ENCODE measurements at places on chromosomes 3 and 15.

DNA sequence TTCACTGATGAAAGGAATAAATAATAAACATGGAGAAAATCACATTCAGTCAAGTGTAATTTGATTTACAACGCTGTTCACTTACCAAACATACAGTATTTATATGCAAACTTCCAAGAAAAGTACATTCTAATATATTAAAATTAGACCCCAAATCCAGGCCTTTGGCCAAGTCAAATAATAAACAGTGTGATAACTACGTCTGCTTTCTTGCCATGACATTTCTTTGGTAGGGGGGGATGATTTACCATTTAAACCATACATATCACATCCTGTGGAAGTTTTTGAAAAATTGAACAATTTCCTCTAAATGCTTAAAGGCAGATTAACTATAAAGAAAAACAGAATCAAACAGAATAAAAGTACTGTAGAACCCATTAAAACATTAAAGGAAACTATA lies 368.2 kb upstream of the WNT5A start:
- no peak for DNase-seq

DNA sequence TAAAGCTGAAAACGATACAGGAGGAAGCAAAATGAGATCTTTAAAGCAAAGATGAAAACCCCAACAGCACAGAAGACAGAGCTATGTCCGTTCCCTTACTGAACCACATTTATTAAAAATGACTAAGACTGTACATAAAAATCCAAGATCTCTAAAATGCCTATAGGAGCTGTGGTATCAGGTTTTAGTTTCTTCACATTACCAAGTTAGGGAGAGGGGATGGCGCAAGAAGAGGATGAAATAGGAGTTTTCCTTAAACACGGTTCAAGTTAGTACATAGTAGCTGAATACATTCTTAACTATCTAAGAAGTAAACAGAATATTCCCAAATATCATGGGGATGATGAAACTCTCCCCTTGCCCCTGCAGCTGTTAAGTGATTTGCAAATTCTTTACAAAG lies 6.3 kb downstream of the EOMES start:
- no peak for DNase-seq

GRCh38 chr15:91271565-91272153 lies 171.6 kb downstream of the SV2B start:
- DNase-seq: peak; percentile 61

DNA sequence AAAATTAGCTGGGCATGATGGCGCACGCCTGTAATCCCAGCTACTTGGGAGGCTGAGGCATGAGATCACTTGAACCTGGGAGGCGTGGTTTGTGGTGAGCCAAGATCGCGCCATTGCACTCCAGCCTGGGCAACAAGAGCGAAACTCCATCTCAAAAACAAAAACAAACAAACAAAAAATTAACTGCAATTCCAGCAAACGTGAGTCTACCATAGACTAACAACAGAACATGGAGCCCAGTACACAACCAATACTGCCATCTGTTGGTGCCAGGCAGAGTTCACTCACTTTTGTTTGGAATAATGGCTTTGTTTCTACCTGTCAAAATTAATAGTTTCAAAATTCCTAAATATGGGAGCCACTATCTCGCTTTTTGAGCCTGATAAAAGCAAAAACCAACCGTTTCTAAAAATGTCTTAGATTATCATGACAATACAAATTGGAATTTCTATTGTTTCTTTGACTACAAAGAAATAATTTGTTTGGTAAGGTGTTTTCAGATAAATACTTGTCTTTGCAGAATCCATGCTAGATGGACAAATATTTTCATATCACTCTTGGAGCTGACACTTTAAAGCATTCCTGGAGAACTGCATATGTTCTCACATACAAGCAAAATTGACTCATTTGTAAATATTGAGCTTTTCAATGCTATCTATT lies 45.0 kb downstream of the GPR176 start:
- DNase-seq: no peak

- DNase-seq: no peak
Measured at GRCh38 chr15:65110676-65111292, 4.2 kb downstream of the UBAP1L start.

- no peak for DNase-seq
Measured at GRCh38 chr3:130900959-130901358, 7.1 kb downstream of the ATP2C1 start.

DNA sequence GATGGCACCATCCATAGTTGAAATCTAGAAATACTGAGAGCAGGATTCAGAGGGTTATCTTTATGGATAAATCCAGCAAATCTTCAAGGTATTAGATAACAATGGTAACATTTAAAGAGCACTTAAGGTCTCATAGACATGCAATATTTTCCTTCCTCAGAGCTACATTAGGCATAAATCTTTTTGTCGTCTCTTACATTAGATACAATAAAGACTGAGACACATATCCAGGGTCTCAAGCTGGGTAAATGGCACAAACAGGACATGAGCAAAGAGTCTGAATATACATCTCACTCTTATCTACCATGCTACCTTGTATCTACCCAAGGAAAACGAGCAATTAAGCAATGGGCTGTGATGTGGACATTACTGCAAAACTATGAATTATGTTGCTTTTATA lies 927.3 kb upstream of the EPHA6 start:
- DNase-seq: no peak

DNA sequence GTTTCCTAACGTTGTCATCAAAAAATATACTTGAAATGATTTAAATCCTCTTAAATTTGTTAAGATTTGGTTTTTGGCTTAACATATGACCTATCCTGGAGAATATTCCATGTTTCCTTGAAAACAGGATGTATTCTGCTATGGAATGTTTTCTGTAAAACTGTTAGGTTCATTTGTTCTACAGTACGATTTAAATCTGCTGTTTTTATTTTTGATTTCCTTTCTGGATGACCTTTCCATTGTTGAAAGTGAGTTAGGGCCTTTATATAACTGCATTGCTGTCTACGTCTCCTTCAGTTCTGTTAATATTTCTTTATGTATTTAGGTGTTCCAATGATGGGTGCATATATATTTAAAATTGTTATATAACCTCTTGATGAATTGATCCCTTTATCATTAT lies 465.3 kb upstream of the ALCAM start:
- DNase-seq: no peak

DNA sequence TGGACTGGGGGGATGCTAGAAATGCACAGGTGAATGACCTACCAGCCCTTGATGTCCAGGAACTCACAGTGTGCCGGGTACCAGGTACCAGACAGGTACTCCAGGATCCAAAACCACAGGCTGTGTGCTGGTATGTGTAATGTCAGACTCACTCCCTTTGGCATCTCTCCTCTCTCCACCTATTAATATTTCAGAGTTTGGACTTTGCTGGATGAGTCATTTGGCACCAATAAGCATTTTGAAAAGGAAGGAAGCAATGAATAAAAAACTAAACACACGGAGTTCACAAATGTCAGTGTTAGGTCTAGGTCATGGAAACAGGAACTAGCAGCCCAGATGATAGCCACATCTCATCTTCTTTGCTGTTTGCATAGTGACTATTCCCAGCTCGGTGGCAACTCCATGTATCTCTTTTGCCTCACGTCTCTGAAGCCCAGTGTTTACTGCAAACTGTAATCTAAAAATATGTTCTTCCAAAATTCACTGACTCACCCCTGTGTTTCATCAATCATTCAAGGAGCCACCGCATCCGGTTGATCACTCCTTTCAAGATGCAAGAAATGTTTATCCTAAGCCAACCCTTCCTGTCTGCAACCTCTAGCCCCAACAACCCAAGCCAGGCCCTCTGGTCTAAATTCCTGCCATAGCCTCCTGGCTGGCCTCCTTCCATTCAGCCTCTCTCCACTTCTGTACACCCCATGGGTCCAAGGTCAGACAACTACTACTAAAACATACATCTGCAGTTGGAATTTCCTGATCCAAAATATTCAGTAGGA lies 8.4 kb downstream of the ITGB5 start:
- no peak for DNase-seq

GRCh38 chr3:186035277-186035676 lies 73.6 kb downstream of the ETV5 start:
- no peak for DNase-seq

DNA sequence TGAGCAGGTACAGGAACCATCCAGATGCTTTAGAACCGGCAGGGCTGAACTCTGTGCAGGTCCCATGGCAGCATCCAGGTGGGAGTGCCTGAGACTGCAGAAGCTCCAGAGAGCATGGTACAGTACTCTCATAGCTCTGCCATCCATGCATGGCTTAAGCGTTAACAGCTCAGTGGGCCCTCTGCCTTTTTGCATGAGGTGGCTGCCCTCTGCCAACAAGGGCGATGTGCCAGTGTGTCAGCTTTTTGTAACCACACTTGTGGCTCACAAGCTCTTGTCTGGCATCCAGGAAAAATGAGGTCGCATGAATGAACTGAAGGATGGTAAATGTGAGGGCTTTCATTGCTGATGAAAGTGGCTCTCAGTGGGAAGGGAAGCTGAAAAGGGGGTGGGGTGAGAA lies 950.1 kb downstream of the DIPK2A start:
- DNase-seq: no peak

- DNase-seq: no peak
Measured at GRCh38 chr3:17179381-17180205, 294.8 kb downstream of the PLCL2 start.

- DNase-seq: no peak
Measured at GRCh38 chr15:58046467-58046866, 19.0 kb downstream of the ALDH1A2 start.

- no peak for DNase-seq
Measured at GRCh38 chr3:148937467-148938255, 53.7 kb upstream of the GYG1 start.

DNA sequence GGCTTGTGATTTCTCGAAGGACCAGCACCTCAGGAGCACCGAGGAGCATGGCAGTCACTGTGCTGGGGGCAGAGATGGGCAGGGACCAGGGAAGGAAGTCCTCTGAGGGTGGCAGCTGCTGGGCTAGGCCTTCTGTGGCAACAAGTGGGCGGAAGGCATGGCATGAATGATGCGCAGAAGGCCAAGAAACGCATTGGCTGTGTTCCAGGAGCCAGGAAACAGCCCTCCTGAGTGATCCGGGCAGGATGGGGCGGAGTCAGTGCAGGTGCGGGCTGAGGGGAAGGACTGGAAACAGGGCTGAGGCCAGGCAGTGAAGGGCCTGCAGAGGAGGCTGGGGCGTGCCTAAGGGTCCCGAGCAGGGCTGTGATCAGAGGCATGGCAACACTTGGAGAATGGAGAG lies 23.6 kb downstream of the MRPS11 start:
- DNase-seq: no peak

DNA sequence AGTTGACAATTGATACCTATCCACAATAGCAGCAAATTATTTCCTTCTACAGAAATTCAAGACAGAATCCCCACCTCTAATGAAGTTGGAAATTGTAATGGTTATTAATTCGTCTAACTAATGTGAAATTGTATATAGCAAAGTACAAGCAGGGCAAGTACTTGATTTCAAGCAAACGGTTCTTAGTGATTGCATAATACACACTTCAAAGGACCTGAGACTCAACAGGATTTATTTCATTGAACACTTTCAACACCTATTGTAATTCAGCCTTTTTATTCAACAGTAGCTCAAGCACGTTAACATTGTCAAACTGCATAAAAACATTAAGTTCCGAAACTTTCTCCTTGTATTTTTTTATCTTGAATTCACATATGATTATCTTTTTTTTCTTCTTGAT lies 40.2 kb upstream of the AGTR1 start:
- no peak for DNase-seq

- peak; percentile 48 for DNase-seq
Measured at GRCh38 chr15:65887565-65887964, 18.3 kb downstream of the RAB11A start.

DNA sequence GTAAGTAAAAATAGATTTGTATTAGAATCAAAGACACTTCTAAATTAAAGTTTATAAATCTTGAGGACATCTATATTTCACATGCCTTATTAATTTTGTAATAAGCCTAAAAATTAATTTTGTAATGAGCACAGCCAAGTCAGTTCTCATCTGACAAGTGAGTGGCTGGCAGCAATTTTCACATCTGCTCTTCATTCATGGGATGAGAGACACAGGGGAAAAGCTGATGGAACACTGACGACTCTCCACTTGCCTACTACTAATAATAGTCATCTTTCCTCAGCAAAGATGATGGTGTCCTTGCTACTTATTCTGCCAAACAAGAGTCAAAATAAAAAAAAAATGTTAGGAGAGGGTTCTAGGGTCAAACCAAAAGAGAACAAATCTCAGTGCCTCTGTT lies 14.4 kb upstream of the CMSS1 start:
- no peak for DNase-seq

- no peak for DNase-seq
Measured at GRCh38 chr15:52653431-52653964, 25.7 kb downstream of the ATOSA start.

DNA sequence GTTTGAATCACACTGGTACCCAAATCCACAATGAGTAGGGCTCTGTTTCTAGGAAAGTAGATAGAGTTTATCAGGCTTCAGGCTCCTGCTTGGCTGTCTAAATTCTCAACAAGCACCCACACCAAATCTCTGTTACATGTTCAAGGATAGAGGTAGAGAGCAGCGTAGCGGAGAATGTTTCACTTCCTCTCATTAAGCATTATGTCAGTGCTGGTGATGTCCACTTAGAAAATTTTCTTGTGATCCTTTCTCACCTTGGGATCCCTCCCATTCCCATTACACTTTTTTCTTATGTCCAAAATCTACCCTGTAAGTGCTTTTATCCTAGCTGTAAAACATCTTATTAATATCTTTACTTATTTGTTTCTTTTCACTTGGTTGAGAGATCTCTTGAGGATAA lies 34.7 kb upstream of the GCSAM start:
- DNase-seq: no peak

DNA sequence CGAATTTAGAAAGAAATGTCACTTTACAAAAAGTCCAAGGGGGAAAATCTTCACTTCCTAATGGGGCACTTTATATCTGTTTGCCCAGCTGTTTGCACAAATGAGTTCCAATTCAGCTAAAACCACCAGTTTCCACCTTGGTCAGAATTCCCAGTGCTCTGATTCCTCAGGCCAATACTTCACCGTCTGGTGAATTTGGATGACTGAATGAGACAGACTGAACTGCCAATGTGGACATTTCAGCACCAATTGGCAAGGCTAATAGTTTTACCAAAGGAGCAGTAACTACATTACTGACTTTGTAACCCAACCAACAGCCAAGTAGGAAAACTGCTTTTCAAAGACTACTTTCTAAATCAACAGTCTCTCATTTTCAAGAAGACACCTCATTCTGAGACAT lies 51.8 kb downstream of the ABI3BP start:
- DNase-seq: no peak

GRCh38 chr3:142628801-142629200 lies 32.6 kb downstream of the PLS1 start:
- DNase-seq: no peak

DNA sequence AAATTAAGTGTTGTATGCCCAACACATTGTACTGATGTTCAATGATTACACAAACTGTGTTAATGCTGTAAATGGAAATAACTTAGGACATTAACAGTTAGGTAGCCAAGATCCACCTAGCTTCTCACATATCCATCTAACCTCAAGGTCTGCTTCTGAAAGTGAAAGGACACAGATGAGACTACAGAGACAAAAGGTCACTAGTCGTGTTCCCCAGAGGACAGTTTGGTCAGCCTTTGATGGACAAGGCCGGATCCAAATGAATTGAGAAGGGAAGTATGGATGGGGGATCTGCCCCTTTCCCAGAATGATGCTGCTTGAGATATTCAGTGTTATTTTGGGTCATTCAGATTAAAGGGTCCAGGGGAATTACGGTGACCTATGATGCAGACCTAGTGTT lies 17.2 kb downstream of the ALDH1A2 start:
- no peak for DNase-seq
